CD4-positive, alpha-beta T cell treated with Interleukin-4 for 1 hour (primary cell): ENCODE measurements at places on chromosomes 1 and 21.

DNA sequence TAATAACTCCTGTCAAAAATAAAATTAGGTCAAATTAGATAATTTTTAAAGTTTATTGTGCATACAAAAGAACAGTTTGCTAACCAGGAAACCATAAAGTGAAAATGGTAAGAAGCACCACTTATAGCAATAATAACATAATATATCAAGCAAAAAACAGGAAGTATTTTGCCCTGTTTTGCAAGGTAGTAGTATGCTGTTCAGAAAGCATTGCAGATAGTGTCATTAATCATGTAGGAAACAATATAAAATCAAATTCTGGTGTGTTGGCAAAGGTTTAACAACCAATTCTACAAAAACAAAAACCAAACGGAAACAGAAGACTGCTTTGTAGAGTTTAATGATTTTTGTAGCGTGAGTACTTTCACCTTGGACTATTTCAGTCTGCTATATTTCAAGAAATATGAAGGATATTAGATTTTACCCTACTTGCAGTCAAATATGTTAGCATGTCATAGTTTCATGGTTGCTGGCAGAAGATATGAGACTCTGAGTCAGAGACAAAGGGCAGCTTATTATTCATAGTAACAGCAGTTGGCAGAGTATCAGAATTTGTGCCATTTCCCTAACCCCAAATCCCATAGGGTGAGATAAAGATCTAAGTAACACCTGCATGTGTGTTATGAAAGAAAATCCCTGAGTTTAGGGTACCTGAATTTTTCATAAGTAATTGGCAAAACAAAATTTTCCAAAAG is 729.0 kb upstream of the BRINP3 start:
- no peak for DNase-seq

DNA sequence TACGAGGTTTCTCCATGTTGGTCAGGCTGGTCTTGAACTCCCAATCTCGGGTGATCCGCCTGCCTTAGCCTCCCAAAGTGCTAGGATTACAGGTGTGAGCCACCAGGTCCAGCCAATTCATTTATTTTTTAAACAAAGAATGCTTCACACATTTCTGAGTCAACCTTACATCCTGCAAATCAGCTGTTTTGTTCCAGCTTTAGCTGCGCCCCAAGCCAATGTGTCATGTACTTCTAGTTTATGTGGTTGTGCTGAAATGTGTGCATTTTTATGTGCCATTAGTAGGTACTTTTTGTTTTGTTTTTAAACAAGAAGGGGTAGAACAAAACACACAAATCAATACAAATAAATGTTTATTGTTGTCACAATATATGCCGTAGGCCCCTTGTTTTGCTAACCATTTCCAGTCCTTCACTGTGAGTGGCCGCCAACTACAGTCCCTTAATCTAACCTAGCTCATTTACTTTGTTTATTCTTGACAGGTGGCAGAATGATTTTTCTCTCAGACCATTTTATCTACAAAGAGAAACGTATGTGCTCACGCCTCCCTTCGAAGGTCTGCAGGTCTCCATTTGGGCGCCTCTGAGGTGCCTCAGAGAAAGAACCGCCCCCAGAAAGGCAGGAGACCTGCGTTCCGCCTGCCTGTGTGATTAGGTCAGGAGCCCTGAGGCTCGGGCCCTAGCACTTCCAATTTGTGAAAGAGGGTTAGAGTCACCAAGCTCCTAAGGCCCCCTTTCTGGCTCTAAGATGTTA is 2.8 kb upstream of the CASQ2 start:
- DNase-seq, result no peak

- no peak for DNase-seq
Measured at GRCh38 chr1:56904663-56905397, 50.2 kb downstream of the C8A start.

GRCh38 chr1:27087371-27088220 is 67.3 kb downstream of the SLC9A1 start:
- DNase-seq, result no peak

DNA sequence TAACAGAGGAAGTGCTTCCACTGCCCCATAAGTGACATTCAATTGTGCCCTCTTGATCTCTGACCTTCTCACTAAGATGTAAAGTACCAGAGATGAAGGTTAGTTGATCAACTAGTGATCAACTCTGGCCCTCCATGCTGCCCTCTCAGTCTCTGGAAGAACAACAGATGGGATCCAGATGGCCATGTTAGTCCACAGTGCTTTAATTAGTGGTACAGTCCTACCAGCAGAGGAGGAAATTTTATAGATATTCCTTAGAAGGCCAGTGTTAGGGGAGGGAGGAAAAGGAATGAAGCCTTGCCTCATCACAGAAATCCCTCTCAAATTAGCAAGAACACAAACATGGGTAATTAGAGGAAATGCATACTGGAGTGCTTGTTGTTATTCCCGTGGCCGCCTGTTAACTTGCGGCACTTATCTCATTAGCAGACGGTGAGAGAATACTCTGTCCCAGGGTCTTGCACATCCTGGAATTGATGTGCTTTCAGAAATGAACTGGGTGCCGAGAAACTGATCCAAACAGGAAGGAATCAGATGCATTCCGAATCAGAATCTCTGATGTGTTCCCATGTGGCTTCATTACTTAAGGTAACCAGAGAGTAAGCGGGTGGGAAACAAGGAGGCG is 91.1 kb upstream of the RGS4 start:
- no peak for DNase-seq

GRCh38 chr1:157995583-157996169 is 2.2 kb downstream of the KIRREL1 start:
- no peak for DNase-seq

GRCh38 chr1:172338295-172338735 is 82.2 kb upstream of the C1orf105 start:
- no peak for DNase-seq

DNA sequence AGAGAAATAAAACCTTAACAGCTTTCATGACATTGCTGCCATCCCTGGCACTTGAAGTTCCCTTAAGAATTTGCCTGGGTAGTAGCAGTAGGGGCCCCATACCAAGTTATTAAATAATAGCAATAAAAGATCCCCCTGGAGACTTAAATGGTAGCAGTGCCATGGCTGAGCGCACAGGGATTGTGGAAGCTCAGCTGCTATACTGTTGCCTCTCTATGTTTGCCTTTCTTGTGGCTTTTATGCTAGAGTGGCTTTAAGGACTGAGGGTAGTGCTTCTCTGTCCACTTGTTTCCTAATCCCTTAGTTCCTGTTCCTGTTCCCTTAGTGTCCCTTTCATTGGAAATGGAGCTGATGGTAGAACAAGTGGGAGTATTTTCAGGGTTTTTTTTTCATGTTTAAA is 42.1 kb downstream of the NCF2 start:
- DNase-seq, result no peak

DNA sequence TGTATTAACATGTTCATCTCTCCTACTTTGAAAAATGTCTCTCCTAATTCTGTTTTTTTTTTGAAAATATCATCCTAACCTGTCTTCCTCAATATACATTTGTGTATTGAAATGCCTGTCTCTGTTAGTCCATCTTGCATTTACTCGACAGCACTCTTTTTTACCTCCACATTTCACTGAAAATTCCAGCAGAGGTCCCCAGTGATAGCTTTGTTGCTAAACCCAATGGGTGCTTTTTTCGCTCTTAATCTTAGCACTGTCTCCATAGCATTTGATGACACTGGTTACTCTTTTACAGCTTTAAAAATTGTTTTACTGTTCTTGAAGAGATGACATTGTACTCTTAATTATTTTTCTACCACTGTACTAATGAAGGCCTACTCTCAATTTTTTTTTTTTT is 10.8 kb downstream of the OSBPL9 start:
- DNase-seq, result no peak

DNA sequence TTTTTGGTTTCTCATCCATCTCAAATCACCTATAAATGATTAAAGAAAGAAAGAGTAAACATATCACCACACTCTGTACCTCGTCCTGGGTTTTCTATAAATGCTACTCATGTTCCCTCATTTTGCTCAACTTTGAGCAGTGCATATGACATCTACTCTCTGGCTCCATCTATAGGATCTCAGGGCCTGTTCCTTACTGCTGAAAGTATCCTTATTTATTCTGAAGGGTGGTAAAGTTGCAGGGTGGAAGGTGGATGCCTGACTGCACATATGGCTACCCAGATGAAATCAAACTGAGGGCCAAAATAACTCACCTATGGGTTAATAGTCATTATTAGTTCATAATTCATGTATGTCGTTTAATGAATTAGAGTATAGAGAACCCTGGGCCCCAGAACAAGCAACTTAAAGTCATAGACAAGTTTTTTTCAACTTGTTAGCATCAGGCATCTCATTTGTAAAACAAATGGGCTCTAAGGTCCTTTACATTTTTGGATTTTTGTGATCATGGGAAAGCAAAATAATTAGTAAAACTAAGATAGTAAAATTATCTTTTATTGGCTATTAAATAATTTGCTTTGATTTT is 46.5 kb downstream of the NCF2 start:
- DNase-seq, result peak; percentile 65

DNA sequence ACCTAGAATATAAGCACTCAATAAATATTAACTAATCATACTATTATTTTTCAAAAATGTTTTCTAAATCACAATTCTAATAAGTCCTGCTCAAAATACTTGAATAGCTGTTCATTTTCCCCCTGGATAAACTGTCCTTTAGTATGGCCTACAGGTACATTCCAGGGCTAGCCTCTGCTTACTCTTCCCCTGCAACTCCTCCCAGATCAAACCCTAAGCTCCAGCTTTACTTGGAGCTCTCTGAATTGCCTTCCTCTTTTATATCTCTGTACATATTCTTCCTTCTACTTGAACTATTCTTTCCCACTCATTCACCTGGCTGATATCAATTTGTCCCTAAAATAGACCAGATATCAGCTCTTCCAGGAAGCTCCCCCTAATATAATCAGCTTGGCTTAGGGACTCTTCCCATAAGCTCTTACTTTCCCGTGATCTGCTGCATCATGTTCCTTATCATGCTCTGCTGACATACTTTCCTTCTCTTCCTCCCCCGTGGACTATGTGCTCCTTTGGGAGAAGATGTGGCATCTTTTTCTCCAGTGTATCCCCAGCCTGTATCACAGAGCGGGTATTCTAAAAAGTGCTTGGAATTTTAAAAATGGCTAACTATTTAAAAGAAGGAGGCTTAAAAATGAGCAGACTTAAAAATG is 43.1 kb upstream of the PIGC start:
- DNase-seq, result no peak

DNA sequence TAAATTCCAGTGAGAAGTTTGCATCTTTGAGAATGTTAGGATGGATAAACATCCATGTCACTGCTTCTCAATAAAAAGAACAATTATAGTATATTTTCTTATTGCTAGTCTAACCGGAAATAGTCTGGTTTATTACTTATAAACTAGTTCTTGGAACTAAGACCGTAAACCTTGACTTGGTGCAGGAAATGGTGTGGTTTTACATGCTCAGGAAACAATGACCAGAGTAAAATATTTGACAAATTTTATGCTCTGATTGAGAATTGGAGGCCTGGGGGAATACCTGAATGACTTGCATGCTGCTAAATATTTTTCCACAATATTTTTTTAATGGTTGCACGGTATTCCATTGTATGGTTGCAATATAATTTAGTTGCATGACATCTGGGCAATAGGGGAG is 76.3 kb downstream of the XCL2 start:
- no peak for DNase-seq

DNA sequence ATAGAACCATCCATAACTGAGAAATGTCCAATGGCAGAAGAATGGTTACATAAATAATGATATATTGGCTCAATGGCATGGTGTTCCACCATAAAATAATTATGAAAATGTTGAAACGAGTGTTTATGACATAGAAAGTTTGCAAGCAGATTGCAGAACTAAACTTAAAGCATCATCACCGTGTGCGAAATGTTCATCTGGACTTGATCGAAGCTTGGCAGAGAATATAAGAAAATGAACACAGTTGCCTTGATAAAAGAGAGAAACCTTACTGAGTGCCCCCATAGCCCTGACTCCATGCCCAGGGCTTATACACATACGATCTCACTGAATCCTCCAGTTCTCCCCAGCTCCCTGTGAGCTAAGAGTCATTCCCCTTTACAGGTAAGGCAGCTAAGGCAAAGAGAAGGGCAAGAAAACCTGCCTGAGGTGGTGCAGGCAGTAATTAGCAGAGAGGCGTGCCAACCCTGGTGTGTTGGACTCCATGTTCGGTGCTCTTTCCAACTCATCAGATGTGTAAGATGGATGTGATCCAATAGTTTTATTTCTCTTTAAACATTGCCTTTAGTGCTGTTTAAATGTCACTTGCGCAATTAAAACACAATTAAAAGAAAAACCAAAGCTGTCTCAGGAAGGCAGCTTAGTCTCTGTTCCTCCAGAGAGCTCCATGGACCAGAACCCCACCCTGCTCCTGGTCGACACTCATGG is 21.8 kb upstream of the SPOCD1 start:
- DNase-seq, result no peak

GRCh38 chr1:95084317-95085176 is 11.8 kb upstream of the ALG14 start:
- peak; percentile 31 for DNase-seq

- DNase-seq, result no peak
Measured at GRCh38 chr1:180271272-180272255, 41.5 kb downstream of the LHX4 start.

DNA sequence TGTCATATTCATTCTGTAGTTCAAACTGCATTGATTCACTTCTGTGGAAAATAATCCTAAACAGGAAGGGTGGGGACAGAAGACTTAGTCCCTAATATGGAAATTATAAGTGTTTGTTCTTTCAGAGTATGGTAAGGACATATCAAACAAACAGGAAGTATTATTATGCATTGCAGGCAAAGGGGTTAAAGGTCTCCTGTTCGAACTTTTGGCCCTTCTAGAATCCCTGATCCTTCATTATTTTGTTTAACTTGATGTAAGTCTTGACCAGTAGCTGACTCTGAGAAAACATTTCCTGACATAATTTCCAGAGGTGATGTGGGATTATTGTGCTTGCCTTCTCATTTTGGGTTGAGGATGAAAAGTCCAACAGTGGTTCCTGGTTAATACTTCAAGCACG is 215.4 kb upstream of the ADGRL2 start:
- DNase-seq, result no peak

DNA sequence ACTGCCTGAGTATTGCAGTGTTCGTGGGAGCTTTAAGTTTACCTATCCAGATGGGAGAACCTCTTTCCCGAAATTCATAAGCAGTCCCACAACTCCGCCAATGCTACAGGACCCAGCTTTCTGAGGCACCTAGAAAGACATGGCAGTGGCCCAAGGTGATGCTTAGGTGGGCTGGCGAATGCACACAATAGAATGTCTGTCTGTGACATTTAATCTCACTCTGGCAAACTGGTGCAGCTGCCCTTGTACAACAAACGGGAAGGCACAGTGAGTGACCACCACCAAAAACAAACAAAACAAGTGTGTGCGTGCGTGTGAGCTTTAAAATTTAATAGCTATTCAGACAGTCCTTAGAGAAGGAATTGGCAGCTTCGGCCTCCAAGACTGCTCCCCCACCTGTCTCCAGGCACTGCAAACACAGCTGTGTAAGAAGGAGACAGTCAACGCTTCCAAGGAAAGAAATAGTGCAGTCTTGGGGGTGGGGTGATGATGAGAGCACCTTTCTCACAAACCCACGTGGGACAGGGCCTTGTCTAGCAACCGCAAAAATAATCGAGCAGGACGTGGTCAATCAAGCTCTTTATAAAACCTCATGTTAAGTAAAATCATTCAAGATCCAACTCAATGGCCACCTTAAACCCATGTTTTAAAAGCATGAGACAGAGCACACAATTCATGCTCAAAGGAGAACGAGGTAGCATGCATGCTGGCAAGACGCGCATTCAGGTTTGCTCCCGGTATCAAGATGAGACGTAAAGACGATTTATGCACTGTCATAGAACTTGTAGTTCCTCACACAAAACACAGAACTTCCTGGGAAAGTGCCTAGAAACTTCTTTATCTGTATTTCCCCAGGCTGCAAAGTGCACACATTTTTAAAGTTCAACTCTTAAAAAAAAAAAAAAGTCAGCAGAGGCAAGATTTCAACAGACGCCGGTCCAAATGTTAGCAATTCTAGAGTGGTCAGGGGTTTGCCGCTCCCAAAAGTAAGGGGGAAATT is 84.1 kb downstream of the TM2D1 start:
- peak; percentile 13 for DNase-seq
